ENCODE measurements at places on chromosomes 3 and 15. TPM values are rescaled to one million over a fixed set of nuclear protein-coding genes. Genes with fewer than 3 reads are reported as not detected.

Gene EPHA3
- total RNA-seq = 9.2 TPM

Gene AMT
- 20.1 TPM for total RNA-seq

Gene AADAC
- total RNA-seq = not detected

Gene SGO1
- 0.38 TPM for total RNA-seq

Gene PPP1R14D
- not detected for total RNA-seq

DNA sequence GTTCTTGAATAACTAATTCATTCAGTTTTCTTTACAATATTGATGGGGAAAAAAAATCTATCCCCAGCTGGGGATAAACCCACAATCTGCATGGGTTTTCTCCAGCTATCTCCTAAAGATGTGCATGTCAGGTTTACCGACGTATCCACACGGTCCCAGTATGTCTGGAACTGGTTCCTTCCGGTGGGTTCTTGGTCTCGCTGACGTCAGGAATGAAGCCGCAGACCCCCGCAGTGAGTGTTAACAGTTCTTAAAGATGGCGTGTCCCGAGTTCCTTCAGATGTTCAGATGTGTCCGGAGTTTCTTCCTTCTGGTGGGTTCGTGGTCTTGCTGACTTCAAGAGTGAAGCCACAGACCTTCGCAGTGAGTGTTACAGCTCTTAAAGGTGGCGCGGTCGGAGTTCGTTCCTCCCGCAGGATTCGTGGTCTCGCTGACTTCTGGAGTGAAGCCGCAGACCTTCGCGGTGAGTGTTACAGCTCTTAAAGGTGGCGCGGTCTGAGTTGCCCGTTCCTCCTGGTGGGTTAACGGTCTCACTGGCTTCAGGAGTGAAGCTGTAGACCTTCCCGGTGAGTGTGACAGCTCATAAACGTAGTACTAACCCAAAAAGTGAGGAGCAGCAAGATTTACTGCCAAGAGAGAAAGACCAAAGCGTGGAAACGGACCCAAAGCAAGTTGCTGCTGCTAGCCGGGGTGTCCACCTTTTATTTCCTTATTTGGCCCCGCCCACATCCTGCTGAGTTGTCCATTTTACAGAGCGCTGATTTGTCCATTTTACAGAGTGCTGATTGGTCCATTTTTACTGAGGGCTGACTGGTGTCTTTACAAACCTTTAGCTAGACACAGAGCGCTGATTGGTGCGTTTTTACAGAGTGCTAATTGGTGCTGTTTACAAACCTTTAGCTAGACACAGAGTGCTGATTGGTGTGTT is 195.1 kb upstream of the NR2F2 start:
- no peak for DNase-seq

DNA sequence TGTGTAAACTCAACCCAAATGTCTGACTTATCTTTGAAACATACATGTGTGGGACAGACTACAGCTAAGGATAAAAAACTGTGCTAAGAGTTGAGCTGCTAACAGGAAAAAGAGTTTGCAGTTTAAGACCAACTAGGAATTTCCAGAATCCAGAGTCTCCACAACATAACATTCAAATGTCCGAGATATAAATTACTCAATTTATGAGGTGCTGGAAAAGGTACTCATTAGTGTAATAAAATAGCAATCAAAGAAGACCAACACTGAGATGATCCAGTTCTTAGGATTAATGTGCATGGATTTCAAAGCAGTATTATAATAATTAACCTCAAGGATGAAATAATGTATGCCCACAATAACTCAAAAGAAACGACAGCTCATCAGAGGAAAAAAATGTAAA is 426.5 kb upstream of the KCNMB2 start:
- no peak for DNase-seq
